Renal cortex interstitium (tissue), 15 donors: ENCODE measurements at places on chromosomes 7 and 10. TPM values are rescaled to one million over a fixed set of nuclear protein-coding genes. Genes with fewer than 3 reads are reported as not detected.

DNA sequence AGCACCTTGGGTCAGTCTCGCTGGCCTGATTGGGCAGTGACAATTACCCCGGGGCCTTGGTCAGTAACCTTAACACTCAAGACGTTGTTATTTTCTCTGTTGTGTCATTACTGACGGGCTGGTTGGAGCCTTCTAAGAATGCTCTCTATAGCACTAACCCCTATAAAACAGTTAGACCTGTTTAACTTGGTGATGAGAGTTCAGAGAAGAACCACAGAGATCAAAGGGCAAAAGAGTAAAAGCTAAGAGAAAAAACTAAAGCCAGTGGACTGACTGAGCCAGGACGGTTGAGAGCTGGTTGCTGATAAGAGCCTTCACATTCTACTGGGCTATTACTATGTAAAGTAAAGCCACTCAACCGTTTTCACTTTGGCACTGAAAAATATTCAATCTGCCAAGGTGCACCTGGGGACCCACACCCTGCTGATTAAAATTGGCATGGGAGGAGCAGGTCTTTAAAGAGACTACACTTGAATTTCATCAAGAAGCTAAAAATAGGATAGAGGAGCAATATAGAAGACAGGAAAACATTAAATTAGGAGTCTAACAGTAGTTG, 13.6 kb upstream of the ITGB1 start:
- DNase-seq: no peak

DNA sequence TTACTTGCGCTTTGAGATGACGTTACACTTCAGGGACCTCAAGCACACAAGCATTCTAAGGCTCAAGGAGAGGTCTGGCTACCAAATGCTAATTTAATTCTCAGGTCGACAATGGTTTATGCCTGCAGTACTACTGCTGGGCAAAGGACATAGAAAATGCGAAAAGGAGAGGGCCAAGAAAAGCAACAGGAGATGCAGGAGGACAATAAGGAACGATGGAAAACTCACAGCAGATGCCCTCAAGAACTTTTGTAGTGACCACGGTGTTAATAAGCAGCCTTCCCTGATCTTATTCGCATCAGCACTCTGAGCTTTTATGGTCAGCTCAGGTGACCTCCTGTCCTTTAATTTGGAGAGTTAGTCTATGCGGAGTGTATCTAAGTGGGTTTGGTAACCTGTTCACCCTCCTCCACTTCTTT, 146.3 kb downstream of the GPR85 start:
- DNase-seq: no peak

DNA sequence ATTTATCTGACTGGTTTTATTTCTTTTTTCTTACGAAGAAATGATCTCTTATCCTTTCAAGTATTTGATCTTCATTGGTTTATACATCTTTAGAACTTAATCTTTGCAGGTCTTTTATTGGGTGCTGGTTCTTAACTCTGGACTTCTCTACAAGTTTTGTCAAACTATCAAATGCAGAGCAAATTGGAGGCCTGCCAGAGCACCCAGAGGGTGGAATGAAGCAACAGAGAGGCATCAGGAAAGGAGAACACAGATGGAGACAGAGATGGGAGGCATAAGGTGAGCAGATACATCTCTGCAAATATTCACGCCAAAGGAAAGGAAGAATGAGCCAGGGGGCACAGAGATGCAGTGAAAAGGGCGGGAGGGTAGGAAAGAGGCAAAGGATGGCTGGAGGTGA, 130.3 kb downstream of the PKD1L1 start:
- no peak for DNase-seq

- DNase-seq: no peak
Measured at GRCh38 chr7:135645296-135645904, 16.9 kb upstream of the STMP1 start.

- no peak for DNase-seq
Measured at GRCh38 chr10:5614155-5614721, 52.2 kb downstream of the ASB13 start.

- no peak for DNase-seq
Measured at GRCh38 chr7:155602750-155603149, 41.7 kb upstream of the RBM33 start.

DNA sequence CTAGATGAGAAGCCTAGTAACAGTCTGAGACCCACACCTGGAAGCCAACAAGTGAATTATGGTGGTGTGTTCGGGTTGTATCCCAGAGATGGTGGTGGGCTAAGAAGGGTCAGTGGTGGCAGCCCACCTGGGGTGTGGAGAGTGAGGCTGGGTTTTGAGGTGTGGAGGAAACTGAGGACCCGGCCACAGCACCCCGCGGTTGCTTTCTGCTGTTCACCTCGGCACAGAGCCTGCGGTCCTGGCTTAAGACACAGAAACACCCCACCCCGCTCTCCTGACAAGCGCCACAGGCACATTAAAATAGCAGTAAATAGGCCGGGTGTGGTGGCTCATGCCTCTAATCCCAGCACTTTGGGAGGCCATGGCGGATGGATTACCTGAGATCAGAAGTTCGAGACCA, 395.1 kb downstream of the GLRX3 start:
- DNase-seq: no peak

DNA sequence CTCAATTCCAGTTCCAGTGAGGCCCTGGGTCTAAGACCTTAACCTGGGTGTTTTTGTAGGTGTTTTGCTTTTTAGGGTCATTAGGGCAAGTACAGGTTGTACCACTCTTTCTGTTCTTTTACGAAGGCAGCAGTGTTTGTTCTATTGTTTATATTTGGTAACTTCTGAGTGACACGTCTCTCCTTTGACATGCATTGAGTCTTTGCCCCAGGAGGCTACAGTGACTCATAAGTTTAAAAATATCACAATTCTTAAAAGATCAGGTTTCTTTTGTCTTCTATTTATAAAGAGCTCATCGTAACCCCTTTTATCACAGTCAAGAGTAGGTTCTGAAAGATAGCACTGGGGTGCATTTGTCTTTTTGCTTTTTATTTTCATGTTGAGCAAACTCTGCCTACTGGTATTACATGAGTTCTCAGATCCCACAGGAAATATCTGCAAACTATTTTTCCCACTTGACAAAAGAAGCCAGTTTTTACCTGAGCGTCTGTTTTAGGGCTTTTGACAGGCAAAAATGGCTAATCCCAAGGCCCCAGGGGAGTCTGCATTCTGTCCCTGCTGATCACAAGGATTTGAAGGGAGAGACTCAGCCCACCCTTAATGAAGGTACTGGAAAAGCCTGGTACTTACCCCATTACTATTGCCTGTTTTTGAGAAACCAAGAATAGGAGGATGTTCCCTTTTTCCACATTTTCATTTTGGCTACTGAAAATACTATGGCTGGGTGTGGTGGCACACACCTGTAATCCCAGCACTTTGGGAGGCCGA, 7.9 kb downstream of the NUDT13 start:
- DNase-seq: no peak

DNA sequence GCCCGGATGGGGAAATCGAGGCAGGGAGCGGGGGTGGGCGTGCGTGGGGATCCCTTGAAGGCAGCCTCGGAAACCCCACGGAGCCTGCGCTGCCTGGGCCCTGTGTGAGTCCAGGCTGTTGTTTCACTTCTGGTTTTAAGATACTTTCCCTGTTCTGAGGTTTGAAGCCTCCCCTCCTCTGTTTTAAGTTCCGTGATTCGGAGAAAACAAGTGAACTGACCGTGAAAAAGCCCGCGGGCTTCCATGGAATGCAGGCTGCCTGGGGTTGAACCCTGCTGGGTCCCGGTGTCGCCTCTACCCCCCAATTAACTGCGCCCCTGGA, 401 bp downstream of the LRRC27 start:
- DNase-seq: no peak

- no peak for DNase-seq
Measured at GRCh38 chr10:408236-408635, 273.0 kb downstream of the ZMYND11 start.

- no peak for DNase-seq
Measured at GRCh38 chr7:151429560-151430331, 10.2 kb downstream of the CRYGN start.

DNA sequence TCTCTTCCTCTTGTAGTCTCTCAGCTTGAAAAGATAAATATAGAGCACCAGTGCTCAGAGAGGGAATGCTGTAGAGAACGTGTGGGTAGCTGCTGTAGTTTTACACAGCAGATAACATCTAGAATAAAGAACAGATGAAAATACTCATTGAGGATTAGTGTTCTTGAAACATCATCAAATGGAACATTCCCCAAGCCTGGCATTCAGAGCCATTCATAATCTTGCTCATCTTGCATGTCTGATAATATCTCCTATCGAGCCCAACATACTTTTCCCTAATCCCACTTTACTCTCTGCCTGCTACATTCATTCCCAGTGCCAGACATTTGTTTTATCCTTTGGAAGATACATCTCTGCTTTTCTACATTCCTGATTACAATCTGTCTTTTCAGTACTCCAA, 35.2 kb downstream of the MCU start:
- DNase-seq: no peak

GRCh38 chr10:27253576-27253975, 13.0 kb upstream of the ACBD5 start:
- DNase-seq: no peak

DNA sequence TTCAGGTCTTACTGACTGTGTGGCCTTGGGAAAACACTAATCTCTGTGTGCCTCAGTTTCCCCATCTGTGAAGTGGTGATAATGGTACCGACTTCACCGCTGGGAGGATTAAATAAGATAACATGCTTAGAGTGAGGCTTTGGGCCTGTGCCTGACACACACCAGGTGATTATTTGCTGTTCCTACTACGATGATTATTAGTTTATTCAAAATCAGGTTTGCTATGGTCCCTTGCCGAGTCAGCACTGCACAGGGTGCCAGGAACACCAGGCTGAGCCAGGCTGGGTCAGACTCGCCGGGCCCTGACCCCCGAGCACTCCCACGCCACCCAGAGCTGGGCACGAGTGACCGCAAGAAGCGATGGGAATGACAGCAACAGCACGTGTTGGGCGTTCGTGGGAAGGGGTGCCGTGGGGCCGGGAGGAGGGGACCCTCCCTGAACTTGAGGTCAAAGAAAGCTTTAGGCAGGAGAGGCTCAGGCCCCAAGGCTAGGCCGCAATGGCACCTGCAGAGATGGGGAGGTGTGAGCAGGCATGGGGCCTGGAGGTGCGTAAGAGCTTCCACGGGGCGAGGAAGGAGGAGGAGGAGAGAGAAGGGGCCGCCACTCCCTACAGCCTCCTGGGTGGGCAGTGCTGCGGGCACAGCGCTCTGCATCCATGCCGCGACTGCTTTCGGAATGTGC, 325.4 kb downstream of the DNAJB6 start:
- no peak for DNase-seq

DNA sequence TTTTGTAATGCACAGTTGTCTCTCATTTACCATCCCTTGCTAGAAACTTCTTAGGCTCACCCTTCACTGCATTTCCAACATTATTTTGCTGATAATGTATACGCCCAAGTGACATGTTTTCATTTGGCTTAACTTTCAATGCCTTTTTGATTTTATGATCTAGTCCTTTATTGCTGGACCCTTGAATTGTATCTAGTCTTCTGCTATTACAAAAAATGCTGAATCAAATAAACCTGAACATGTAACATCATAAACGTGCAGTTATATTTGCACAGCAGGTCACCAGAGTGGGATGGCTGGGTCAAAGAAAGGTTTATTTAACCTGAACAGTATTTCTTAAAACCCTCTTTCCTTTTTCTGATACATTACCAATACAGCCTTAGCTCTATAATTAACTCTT, 63.0 kb downstream of the MINDY3 start:
- DNase-seq: no peak

- no peak for DNase-seq
Measured at GRCh38 chr7:68994841-68995240, 603.4 kb upstream of the AUTS2 start.

DNA sequence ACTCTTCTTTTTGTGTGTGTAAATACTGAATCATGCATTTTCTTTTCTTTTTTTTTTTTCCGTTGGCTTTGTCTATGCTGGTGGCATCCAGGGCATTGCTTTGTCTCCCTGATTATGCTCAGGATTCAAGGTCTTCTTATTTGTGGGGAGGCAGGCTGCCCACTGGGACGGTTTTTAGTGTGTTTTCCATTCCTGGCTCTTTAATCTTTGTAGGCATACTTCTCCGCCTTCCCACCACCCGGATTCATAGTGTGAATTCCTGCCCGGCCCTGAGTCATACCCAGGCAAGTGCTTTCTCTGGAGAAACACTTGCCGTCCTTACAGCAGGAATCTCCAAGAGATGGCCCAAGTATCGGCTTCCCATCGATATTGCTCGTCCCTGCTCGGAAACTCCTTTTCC, 5.2 kb downstream of the ZNF655 start:
- no peak for DNase-seq

DNA sequence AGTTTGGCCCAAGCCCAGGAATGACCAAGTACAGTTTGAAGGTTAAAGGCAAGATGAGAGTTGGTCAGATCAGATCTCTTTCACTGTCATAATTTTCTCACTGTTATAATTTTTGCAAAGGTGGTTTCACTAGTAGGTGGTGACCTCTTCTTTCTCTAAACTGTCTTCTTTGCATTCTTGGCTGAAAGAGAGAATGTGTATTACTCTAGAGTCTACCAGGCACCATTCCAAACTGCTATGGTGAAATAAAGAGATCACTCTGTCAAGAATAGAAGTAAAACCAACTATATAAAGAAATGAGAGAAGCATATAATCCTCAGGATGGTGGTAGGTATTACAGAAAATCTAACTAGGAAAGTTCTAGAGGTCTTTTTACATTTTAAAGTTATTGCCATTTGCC, 72.7 kb downstream of the DYNC1I1 start:
- DNase-seq: no peak

GRCh38 chr10:23826421-23826820, 382.5 kb upstream of the KIAA1217 start:
- DNase-seq: peak; percentile 55

GRCh38 chr10:5018134-5018533, 14.5 kb upstream of the AKR1C2 start:
- peak; percentile 18 for DNase-seq

Gene TRIM4
- 32.4 TPM for polyA plus RNA-seq

Gene ACTR3C
- 9.5 TPM for polyA plus RNA-seq

Gene JCAD
- 29.6 TPM for polyA plus RNA-seq

Gene CUBN
- polyA plus RNA-seq: 277 TPM

Gene WDFY4
- polyA plus RNA-seq: 3.2 TPM

Gene FAM221A
- 12.8 TPM for polyA plus RNA-seq

Gene MKX
- polyA plus RNA-seq: 0.55 TPM

Gene TMEM139
- 55.9 TPM for polyA plus RNA-seq

Gene LRWD1
- 23.2 TPM for polyA plus RNA-seq

Gene SH3PXD2A
- 27.1 TPM for polyA plus RNA-seq

Gene ASB10
- not detected for polyA plus RNA-seq

Gene CSTF2T
- 43.9 TPM for polyA plus RNA-seq

Gene STAG3
- polyA plus RNA-seq: 13.2 TPM

Gene CPXM2
- 5.6 TPM for polyA plus RNA-seq

Gene SFTPD
- polyA plus RNA-seq: 0.78 TPM

Gene GIMAP6
- 13.0 TPM for polyA plus RNA-seq

Gene H2BK1
- polyA plus RNA-seq: not detected

Gene VAX1
- not detected for polyA plus RNA-seq

Gene SYT15B
- 0.89 TPM for polyA plus RNA-seq
